Activated CD4-positive, CD25-positive, alpha-beta regulatory T cell treated with anti-CD3 and anti-CD28 coated beads, Interleukin-2, amount 50 U/mL, for 24 hours (primary cell): ENCODE measurements at places on chromosomes 7 and 10.
A peak's percentile ranks its signal among the peaks of the same experiment; 100 is the strongest.

GRCh38 chr7:73739387-73739767, 775 bp upstream of the ABHD11 start:
- ATAC-seq: no peak

DNA sequence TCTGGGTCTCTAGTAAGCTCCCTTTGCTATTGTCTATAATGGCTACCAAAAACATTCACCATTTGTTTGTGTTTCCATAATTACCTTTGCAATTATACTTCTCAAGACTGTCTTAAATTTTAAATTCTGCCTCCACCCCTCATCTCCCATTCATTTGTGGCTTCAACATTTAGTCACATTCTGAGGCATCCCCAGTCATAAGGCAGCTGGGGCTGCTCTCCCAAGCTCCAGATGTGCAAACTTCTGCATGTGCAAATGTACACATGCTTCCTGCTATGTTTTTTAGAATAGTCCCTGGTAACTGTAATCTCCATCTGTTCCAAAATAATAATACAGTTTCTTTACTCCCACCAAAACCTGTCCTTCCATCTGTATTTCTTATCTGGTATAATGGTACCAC, 97.3 kb downstream of the CDK6 start:
- no peak for ATAC-seq

DNA sequence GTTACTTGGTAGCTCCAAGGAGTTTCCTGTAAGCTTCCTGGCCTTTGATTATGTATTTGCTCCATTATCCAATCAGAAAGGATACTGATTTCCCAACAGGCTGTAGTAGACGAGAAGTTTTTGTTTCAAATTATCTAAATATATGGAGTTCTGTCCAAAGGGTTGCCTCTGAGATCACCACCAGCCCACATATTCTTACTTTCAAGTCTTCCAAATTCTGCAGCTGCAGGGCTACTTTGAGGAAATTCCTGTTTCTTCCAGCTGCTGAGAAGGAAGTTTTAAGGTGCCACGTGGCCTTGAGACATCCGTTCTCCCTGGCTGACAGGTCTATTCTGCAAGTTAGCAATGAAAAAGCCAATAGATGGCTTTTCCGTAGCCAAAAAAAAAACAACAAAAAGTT, 286.0 kb downstream of the TWIST1 start:
- ATAC-seq: no peak

DNA sequence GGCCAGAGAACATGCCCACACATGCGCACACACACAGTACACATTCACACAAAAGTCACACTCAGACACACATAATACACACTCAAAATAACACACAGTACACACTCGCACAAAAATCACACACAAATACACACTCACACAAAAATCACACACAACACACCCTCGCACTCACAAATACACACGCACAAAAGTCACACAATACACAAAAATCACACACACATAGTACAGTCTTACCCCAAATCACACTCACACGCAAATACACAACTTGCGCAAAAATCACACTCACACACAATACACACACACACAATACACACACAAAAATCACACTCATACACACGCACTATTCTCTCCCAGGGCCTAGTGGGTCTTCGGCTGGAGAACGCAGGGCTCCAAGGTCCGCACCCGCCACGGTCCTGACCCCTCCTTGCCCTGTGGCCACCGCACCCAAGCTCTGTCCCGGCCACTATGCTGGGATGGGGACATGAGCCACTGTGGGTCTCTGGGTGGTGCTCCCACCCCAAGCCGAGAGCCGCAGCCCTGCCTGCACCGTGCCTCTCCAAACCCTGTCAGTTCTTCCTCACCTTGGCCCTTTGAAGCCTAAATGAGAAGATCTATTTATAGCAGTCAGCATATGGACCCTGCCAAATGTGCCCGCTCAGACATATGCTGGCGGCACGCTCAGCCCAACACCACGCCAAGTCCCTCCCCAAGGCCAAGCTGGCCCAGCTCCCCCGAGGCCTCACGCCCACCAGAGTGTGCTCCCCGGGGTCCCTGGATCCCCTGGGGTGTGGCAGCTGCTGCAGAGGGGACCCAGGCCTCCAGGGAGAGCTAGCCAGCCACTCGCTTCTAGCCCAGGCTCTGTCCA, 55.9 kb downstream of the ELFN1 start:
- ATAC-seq: no peak

DNA sequence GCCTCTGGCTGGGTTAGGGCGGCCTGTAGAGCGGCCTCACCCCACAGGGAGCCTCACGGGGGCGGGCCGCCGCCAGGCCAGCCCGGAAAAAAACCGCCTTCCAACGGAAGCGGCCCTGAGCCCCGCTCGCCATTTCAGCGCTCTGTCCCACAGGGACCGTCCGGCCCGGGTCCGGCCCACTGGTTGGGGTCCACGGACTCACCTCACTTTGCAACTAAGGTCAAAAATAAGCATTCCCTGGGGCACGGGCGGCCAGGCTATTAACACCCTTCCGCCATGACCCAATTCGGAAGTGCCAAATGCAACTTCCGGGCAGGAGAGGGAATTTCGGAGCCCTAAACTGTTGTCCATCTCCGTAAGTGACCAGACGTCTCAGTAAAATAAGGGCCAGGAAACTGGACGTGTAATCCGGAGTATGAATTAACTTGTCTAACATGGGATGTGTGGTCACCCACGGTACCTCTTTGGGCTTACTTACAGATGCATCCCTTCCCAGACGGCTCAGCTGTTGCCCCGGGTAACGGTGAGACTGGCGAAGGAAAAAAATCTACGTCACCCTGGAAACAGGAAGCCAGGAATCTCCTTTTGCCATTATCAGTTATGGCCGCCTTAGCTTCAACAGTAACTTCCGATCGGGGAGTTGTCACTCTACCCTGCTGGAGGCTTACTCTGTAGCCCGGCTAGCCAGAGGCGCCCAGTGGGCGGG, at the start of gene BBIP1:
Gene BBIP1, minus strand, starts transcription at position 538 of the 706 bp plus-strand sequence. CDS start 1,023 bp downstream, outside the sequence.
- ATAC-seq: peak; percentile 96

GRCh38 chr10:69558559-69558958, 14.7 kb downstream of the NEUROG3 start:
- peak; percentile 62 for ATAC-seq

DNA sequence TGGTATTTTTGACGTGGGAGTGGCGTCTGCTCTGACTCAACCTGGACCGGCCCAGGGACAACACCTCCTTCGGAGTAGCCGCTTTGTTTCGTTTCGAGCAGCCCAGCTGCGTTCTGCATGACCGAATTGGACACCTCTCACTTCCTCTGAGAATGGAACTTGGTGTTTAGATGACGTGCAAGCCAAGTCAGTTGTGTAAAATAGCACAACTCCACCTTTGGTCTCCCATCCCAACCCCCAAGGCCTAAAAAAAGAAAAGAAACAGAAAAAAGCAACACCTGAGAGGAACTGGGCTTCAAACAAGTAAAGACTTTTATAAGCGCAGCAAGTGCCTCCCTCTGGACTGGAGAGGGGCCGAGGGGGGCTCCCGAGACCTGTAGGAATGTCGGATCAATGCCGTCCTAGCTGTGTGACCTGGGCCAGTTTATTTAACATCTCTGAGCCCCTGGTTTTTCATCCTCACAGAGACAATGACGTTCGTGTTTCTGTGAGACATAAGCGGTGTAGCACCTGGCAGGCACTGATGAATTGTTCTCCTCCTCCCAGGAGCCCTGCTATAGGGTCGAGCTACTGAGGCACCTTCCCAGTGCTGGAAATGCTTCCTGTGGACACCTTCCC, 52.0 kb upstream of the SMNDC1 start:
- peak; percentile 68 for ATAC-seq

DNA sequence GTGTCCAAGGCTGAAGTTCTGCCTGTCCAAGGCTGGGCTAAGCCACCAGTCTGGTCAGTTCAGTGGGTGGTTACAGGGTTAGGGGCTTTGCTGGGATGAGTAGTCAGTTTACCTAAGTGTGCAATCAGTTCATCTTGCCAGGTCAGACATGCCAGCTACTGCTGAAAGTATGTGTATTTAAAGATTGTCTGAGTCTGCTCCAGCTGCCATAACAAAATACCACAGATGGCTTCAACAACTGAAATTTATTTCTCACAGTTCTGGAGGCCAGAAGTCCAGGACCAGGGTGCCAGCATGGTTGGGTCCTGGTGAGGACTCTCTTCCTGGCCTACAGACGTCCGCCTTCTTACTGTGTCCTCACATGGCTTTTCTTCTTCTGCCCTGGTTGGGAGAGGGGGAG, 52.4 kb upstream of the TNS3 start:
- ATAC-seq: no peak

GRCh38 chr10:26557641-26558014, 119.5 kb downstream of the APBB1IP start:
- ATAC-seq: no peak

GRCh38 chr10:18144928-18145327, 4.7 kb downstream of the CACNB2 start:
- ATAC-seq: no peak

DNA sequence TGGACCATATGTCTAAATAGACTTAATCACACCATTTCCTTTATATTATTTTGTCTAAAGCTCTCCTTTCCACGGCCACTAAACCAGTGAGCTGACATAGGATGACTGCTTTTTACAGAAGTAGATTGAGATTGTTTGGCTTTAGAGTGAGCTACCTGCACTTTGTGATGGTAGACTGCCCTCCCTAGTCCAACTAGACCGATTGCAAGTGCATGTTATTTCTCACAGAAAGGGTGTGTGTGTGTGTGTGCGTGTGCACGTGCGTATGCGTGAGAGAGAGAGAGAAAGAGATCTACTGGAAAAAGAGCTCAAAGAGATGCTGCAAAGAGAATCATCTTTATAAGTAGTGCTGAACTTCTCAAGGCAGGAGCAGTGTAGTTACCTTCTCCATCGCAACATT, 60.7 kb downstream of the VCL start:
- no peak for ATAC-seq

- ATAC-seq: no peak
Measured at GRCh38 chr10:36559412-36560400, 565.7 kb upstream of the ANKRD30A start.

- no peak for ATAC-seq
Measured at GRCh38 chr7:11208883-11209465, 235.3 kb downstream of the PHF14 start.

DNA sequence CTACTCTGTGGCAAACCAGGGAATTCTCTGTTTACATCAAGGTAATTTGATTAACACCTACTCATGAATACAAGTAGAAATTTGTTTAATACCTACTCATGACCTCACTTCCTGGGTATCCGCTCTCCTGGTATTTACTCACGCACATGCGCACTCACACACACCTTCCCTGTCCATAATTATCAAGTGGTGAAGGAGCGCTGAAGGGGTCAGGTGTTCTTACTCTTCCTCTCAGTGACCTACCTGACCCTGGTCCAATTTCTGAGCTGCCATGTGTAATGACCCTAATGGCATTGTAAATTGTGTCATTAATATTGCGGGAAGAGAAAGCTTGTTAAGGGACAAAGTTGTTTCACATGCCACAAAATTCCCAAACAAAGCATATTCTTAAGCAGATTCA, 41.3 kb upstream of the TRIL start:
- ATAC-seq: no peak

DNA sequence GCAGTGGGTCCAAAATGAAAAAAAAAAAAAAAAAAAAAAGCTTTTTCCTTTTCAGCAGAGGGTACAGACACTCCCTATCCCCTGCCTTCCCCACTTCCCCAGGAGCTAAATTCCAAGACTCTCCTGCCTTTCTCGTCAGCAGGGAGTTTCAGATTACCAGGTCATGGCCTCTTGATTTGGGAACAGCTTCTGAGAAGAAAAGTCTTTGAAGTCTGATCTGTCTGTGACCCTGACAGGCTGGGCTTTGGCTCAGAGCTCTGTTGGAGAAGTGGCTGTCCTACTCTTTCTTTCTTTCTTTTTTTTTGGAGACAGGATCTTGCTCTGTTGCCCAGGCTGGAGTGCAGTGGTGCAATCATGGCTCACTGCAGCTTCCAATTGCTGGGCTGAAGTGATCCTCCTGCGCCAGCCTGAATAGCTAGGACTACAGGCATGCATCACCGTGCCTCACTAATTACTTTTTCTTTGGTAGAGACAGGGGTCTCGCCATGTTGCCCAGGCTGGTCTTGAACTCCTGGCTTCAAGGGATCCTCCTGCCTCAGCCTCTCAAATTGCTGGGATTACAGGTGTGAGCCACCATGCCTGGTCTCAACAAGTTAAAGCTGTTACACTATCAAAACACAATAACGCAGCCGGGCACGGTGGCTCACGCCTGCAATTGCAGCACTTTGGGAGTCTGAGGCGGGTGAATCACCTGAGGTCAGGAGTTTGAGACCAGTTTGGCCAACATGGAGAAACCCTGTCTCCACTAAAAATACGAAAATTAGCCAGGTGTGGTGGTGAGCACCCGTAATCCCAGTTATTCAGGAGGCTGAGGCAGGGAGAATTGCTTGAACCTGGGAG, 59.9 kb downstream of the COL26A1 start:
- ATAC-seq: no peak

DNA sequence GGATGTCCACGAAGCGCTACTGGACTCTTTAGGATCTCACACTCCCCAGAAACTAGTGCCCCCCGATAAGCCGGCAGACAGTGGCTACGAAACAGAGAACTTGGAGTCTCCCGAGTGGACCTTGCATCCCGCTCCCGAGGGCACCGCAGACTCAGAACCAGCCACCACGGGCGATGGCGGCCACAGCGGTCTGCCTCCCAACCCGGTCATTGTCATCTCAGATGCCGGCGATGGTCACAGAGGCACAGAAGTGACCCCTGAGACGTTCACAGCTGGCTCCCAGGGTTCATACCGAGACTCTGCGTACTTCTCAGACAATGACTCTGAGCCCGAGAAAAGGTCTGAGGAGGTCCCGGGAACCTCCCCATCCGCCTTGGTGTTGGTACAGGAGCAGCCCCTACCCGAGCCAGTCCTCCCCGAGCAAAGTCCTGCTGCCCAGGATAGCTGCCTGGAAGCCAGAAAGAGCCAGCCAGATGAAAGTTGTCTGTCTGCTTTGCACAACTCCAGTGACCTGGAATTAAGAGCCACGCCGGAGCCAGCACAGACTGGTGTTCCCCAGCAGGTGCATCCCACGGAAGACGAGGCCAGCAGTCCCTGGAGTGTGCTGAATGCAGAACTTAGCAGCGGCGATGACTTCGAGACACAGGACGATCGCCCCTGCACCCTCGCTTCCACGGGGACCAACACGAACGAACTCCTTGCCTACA, 17.6 kb upstream of the BHLHA15 start:
- ATAC-seq: no peak

DNA sequence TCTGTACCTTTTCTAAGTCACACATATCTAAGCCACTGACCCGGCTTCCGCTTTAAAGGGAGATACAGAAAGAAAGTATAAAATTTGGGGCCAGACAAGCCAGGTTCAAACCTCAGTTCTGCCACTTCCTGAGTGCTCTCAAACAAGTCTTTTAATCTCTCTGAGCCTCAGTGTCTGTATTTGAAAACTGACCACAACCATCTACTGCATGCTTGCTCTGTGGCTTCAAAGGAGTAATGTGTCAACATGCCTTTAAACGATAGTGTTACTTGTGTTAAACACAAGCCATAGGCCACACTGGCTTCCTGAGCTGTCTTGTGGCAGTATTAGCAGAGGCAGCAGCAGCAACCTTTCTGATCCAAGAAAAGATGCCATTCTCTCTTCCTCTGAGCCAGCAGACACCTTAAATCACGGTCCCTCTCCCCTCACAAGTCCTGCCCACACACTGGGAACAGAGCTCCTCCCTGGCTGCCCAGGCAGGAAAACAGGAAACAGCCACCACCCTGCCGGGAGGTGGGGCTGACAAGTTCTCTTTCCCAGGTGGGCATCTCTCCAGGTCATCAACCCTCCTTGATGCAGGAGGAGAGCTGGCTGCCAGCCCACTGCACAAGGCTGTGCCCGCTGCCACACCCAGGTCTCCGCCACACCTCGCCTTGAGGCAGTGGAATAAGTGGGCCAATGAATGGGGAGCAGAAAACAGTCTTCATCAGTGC, 10.7 kb downstream of the HIP1 start:
- ATAC-seq: peak; percentile 51
